ENCODE measurements at places on chromosomes 7 and 10.

DNA sequence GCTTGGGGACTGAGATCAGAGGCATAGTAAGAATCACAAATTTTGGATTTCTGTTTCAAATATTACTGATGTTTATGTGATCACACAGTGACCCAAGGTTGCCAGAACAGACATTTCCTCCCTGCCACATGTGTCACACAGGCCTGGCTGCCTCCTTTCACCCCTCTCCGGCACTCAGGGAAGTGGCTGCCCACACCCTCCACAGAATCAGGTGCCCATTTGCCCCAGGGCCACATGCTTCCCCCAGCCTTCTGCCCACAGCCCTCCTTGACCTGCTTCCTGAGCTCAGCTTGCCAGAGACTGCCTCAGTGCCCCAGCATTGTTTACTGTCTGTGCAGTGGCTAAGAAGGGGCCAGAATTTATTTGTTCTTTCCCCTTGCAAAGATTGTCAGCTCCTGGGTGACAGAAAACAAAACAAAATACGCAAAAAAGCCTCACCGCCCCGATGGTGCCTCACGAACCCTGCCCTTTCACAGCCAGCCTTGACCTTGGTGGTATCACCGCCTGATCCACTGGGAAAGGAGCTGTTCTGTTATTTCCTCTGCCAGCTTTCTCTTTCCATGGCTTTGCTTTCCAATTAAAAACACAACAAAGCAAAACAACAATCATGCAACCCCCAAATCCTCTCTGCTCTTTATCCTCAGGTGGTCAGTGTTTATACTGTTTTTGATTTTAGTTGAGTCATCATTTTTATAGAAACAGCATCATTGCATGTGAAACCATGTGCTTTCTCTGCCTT lies 52.8 kb downstream of the CHN2 start:
- no peak for DNase-seq

DNA sequence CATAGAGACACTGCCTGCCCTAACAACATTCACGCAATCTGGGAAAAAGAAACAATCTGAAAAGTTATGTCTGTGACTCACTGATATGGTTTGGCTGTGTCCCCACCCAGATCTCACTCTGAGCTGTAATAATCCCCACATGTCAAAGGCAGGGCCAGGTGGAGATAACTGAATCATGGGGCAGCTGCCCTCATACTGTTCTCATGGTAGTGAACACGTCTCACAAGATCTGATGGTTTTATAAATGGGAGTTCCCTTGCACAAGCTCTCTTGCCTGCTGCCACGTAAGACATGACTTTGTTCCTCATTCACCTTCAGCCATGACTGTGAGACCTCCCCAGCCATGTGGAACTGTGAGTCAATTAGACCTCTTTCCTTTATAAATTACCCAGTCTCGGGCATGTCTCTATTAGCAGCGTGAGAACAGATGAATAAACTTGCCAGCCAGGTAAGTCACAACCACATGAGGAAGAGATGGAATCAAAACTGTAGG lies 341.5 kb upstream of the AOAH start:
- no peak for DNase-seq

DNA sequence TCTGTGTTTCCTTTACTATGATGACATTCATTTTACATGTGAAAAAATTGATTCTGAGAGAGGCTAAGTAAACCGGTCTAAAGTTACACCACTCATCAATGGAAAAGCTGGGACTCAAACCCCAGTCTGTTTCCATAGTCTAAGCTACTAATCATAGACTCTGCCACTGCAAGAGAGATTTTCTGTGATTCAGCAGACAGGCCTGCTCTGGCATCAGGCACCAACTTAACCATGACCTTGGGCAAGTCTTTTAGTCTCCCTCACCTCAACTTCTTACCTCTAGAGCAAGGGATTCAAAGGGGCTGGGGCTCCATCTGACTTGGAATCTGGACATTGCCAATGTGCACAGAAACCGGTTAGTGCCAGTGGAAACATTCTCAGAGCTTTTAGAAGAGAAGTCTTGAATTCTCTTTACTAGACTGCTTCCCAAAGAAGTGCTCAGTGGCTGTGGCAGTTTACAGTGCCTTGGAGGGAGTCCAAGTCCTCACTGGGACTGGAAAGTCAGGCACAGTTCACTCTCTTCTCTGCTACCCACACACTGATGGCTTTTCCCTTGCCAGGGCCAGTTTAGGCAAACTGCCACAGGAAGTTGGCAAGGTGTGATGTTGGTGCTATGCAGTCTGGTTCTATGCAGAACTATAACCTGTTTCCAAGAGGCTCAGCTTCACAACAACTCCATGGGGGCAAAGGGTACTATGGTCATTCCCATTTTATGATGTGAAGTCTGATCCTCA lies 4.5 kb upstream of the BLNK start:
- DNase-seq, result no peak

DNA sequence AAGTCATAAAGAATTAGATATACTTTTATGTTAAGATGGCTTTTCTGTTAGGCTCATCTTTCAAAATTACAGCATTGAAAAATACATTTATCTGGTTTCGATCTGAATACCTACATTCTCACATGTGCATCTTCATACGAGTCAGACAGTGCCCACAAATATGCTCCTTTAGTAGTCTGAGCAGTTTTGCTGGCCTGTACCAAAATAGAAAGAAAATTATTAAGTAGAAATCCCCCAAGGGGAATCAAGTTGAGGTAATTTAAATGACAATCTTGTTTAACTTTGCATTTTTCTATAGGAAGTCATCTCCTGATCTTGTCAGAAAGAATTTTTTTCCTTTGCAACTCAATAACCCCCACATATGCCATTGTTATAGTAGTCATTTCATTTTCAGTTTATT lies 287.4 kb upstream of the SEMA3D start:
- DNase-seq, result no peak

GRCh38 chr7:97818066-97818663 lies 54.0 kb downstream of the ASNS start:
- no peak for DNase-seq

DNA sequence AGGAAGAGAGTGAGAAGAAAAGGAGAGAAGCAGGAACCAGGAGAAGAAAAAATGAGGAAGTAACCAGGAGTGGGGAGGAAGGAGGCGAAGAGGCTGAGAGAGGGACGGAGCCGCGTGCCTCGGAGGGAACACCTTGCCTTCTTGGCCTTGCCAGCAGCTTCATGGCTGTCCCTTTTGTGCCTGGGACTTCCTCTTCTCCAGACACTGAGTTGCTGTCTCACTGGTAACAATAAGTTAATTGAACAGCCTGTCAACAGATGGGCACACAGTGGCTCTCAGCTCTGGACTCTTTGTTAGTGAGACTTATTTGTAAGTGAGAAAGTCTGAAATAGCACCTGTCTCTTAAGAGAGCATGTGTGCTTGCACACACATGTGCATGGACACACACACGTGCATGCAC lies 83.2 kb downstream of the GATA3 start:
- no peak for DNase-seq

DNA sequence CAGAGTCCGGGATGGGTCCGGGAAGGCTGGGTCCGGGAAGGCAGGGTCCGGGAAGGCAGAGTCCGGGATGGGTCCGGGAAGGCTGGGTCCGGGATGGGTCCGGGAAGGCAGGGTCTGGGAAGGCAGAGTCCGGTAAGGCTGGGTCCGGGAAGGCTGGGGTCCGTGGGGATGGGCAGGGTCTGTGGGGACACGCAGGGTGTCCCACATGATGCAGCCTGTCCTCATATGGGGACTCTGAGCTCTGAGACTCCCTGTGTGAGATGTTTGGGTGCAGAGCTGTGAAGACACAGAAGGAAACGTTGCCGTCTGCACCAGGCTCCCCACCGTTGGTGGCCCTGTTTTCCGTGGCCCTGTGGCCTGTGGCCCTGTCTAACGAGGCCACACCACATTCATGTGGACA lies 45.7 kb upstream of the ADGRA1 start:
- no peak for DNase-seq

DNA sequence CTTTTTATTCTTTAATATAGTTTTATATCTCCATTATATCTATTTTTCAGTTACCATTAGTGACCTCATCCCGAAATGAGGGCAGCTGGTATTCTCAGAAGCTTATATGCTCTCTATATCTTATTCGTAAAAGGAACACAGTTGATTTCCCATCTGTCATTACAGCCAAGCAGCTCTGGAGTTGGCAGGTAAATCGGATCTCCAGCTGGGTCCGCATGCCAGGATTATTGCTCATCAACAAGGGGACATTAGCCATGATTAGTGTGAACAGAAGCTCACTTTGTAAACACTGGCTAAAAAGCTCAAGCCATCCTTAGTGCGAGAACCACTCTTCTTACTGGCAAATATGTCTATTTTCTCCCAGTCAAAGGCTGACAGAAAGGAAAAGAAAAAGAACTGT lies 180.3 kb downstream of the NPSR1 start:
- DNase-seq, result no peak

GRCh38 chr10:59557052-59557451 lies 152.6 kb downstream of the SLC16A9 start:
- DNase-seq, result no peak

- DNase-seq, result peak; percentile 75
Observed at GRCh38 chr7:101410743-101411507, 48.2 kb downstream of the COL26A1 start.

GRCh38 chr7:7256731-7257274 lies 74.5 kb downstream of the C1GALT1 start:
- no peak for DNase-seq

DNA sequence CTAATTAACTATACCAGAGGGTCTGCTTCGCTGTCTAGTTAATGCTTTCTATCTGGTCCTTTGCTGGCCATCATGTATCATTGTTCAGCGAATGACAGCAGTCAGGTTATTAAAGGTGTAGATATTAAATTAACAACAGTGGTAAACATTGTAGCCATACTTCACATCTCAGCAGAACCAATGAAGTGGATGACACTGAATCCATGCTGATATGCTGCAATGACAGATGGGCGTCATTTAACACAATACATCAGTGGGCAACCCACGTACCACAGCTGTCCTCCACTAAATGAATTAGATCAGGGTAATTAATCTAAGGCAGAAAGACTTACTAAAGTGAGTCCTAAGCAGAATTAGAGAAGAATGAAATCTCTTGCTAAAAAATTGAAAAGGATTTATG lies 767.2 kb downstream of the NXPH1 start:
- DNase-seq, result no peak

DNA sequence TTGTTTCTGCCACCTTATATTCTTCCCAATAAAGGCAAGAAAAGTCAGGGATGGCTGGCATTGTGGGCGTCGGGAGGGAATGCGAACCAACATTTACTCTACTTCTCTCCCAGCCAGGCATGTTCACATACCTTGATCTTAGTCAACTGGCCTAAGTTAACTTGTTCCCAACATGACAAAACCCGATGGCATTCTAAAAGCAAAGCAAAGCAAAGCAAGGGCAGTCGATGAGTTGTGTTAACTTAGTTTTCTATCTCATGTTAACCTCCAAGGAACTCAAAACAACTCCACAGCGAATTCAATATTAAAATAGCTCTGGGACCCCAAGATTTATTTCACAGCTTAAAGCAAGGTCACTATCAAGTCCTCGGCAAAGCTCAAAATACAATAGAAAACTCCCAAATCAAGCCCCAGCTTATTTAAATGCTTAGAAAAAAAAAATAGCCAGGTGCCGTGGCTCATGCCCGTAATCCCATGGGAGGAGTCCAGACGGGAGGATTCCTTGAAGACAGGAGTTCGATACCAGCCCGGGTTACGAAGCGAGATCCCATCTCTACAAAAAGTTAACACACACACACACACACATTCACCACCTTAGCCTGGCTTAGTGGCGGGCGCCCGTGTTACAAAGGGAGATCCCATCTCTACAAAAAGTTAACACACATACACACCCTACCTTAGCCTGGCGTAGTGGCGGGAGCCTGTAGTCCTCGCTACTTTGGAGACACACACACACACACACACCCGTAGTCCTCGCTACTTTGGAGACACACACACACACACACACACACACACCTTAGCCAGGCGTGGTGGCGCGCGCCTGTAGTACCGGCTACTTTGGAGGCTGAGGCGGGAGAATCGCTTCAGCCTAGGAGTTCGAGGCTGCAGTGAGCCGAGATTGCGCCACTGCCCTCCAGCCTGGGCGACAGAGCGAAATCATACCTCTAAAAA lies 901 bp upstream of the CCNY start:
- no peak for DNase-seq

DNA sequence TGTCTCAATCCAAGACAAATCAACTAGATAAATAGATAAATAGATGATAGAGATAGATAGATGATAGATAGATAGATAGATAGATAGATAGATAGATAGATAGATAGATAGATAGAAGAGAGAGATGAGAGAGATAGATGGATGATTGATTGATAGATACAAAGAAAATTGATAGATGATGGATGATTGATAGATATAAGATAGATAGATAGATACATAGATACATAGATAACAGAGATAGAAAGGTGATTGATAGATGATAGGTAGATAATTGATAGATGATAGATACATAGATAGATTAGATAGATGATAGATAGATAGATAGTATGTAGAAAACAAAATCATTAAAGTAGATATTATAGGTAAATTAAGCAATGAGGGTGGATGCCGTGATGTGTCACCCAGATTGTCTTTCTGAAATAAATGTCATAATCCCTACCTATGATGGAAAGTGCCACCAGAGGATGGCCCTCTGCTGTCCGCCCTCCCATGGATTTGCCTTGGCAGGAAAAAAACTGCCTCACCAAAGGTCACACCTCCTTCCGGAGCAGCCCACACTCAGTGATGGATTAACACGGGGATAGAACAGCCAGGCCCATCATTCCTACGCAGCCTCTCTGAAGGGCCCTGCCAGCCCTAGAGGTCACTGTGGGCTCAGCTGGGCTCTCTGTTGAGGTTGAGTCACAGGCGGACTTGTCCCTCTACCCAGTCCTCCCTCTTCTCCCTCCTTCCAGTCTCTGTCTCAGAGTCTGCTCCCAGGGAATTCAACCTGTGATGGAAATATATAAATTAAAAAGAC lies 50.8 kb downstream of the KCNH2 start:
- no peak for DNase-seq

- no peak for DNase-seq
Observed at GRCh38 chr7:131026297-131027000, 292.4 kb upstream of the KLF14 start.

DNA sequence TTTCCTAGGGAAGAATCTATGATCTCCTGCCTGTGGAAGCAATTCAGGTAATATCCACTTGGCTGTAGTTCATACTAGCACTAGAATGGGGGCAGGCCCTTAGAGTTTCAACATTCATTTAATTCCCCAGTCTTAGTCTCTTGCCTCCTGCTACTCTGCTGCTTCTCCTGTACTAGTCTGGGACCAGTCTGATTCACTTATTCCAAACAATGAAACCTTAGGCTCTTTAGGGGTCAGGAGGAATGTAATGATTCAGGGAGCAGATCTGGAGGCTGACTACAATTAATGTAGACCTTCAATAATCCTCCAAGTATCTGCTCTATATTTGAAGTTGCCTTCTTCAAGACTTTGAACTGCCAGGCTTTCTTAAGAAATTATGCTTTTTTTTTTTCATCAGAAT lies 101.8 kb downstream of the GNAT3 start:
- no peak for DNase-seq

GRCh38 chr10:69409176-69409495 lies 7.6 kb downstream of the TACR2 start:
- DNase-seq, result no peak
